ENCODE measurements at places on chromosomes 1 and 21.

- no peak for DNase-seq
These were observed 41.5 kb downstream of the NKAIN1 start for GRCh38 chr1:31198150-31198549.

- no peak for DNase-seq
These were observed 1.2 kb downstream of the PKN2 start for GRCh38 chr1:88685259-88685620.

GRCh38 chr21:25925936-25926335 is 191.2 kb downstream of the GABPA start:
- no peak for DNase-seq

DNA sequence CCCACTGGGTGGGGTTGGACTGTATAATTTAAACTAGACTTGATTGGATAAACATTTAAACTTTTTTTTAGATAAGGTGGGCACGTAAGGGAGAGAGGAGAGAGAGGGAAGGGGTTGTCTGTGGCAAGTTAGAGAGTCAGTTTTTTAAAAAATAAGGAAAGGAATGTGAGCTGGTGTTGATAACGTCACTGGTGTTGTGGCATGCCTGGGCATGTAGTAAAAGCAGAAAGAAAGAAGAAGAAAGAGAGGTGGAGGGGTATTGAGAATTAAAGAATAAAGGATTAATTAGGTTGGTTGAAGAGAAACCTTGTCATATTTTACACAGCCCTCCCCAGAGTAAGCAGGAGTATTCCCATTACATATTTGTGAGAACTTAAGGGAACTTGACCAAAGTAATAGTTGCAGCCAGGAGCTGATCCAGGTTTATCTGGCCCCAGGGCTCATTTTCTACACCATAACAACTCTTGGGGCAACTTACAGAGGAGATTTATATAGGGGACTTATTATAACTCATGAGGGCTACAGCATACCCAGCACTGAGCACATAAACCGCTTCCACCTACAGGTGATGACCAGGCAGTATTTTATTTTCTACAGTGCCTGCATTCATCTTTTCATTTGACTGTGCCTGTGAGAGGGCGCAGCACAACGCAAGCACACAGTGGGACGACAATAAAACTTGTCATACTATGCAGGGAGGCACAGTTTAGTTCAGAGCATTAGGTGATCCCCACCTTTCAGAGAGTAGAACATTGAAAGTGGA is 70.2 kb downstream of the CCDC30 start:
- no peak for DNase-seq

DNA sequence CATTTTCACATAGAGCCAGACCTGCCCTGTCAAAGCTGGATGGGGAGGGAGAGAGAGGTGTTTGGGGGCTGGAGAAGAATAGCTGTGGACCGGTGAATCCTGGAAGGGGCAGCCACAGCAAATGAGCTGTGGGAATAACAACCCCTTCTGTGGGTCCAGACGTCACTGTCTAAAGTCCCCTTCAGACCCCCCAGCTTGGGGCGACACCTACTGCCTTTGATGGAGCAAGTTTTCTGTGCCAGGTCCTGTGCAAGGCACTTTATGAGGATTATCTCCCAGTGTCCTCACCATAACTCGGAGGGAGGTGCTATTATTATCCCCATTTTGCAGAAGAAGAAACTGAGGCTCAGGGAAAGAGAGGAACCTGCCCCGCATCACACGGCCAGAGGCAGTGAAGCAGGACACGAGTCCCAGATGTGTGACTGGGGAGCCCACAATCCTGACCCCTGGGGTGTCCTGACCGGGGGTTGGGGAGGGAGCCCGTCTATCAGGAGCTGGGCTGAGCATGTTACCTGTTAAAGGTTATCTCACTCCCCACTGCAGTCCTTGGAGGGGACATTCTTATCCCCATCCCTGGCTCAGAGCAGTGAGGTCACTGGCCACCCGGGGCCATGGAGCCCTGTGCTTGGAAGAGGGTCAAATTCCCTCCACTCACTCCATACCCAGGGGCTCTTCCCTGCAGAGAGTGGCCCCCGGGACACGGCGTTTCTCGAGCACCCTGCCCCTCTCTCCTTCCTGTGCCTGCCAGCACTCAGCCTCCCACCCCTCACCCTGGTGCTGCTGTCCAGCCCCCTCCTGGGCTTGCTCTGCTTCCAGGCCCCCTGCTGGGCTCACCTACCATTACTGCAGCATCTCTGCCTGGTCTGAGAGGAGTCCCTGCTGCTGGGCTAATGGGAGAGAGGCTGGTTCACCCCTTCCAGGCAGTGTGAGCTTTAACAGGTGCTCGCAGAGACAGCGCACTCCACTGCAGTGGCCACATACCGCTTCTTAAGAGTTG is 132.9 kb downstream of the PTPRU start:
- DNase-seq: no peak

GRCh38 chr1:117630423-117630998 is 24.7 kb downstream of the TENT5C start:
- no peak for DNase-seq

GRCh38 chr1:2584686-2585317 is 1.8 kb upstream of the PRXL2B start:
- no peak for DNase-seq

GRCh38 chr1:79777481-79778219 is 771.1 kb upstream of the ADGRL4 start:
- no peak for DNase-seq

- no peak for DNase-seq
These were observed 680 bp upstream of the CNN3 start for GRCh38 chr1:94927405-94928175.

GRCh38 chr1:112870887-112871646 is 84.9 kb downstream of the SLC16A1 start:
- DNase-seq: no peak

- DNase-seq: no peak
These were observed 74.7 kb downstream of the ARHGEF16 start for GRCh38 chr1:3529099-3529729.

DNA sequence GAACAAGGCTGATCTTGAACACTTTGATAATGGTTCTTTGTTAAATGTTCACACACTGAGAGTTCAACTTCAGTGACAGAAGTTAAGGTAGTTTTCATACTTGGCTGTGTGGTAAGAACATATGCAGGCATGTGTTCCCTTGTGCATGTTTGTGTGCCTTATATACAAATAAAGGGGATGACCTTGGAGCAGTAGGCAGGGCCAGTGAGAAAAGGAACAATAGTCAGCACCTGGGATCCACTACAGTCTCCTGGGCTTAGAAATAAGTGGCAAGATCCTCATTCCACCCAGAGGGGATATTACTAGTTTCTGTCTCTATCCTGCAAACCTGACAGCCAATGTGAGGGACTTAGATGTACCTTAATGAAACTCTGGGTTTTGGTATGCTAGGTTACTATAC is 50.3 kb upstream of the DMRTA2 start:
- DNase-seq: no peak
